ENCODE measurements at places on chromosomes 3 and 15. TPM values are rescaled to one million over a fixed set of nuclear protein-coding genes. Genes with fewer than 3 reads are reported as not detected.

GRCh38 chr3:112675349-112675748 is 34.4 kb upstream of the CCDC80 start:
- no peak overlapping the region for H3K4me3 ChIP-seq

DNA sequence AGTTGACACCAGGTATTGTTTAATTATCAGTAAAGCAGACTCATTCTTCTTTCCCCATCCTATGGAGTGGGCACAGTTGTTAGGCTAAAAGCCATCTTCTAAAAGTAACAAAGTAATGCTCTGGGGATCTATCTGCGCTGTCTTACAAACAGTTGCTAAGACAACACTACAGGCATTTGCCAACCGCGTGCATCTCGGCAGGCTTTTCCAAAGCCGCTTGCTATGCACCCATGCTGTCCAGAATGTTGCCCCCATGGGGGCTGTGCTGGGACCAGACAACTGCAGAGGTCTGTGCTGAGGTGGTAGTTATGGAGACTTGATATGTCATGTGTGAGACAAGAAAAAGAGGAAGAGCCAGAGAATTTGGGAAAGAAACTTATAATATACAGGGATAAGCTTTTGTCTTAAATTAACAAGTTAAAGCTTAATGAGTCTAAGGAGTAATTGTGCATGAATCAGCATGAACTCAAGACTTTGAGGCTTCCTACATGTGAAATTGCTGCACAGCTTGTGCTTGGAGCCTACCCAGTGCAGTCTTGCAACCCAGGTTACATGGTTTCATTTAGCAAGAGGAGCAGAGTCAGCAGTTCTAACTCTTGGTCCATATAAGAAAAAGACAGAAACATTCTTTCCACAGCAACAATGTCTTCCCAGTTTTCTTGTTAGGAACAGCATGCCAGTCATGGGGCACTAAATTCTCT is 38.9 kb upstream of the DCLK3 start:
- H3K27me3 ChIP-seq = no peaks in the 10 kb centered on the region
- DNase-seq = no peak
- no peaks in the 10 kb centered on the region for H3K4me1 ChIP-seq
- no peak overlapping the region for H3K27ac ChIP-seq
- no peak overlapping the region for H3K4me3 ChIP-seq

GRCh38 chr3:165463531-165463930 is 267.3 kb upstream of the SLITRK3 start:
- no peak for DNase-seq
- H3K27ac ChIP-seq = no peak overlapping the region
- H3K36me3 ChIP-seq = no peaks in the 10 kb centered on the region
- H3K4me3 ChIP-seq = no peak overlapping the region
- H3K4me1 ChIP-seq = no peaks in the 10 kb centered on the region
- no peaks in the 10 kb centered on the region for H3K27me3 ChIP-seq

- H3K27ac ChIP-seq = no peak overlapping the region
- DNase-seq = no peak
- H3K4me1 ChIP-seq = no peaks in the 10 kb centered on the region
- no peaks in the 10 kb centered on the region for H3K36me3 ChIP-seq
- no peak overlapping the region for H3K4me3 ChIP-seq
- no peaks in the 10 kb centered on the region for H3K27me3 ChIP-seq
These were observed 45.0 kb upstream of the FOXP1 start for GRCh38 chr3:71628522-71628921.

DNA sequence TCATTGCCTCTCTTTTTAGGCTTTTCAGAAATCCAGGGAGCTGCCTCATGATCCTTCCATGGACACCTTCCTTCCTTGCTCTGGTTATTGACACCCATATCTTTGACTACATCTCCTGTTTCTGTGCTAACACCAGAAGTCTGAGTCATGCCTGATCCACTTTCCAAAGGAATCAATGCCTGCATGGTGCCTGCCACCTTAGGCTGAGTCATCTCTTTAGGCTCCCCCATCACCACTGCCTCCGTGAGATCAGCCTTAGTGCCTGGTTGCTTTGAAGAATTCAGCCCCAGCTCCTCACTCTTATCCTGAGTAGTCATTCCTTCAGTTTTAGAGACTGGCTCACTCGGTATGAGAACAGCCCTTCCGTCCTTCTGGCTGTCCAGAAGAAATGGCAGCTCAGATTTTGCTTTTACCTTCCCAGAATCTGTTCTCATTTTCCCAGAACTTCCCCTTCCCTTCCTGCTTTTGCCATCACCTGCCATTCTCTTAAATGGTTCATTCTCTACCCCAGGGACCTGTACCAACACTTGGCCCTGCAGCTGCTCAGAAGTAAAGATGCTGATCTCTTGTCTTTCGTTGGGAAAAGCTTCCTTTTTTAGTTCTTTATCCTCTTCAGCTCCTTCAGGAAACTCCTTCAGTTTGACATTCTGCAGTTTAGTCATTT is 105.3 kb downstream of the MAP4 start:
- DNase-seq = no peak
- H3K27ac ChIP-seq = peak overlapping the region; percentile 8
- no peaks in the 10 kb centered on the region for H3K4me1 ChIP-seq
- H3K4me3 ChIP-seq = no peak overlapping the region
- H3K27me3 ChIP-seq = no peaks in the 10 kb centered on the region

DNA sequence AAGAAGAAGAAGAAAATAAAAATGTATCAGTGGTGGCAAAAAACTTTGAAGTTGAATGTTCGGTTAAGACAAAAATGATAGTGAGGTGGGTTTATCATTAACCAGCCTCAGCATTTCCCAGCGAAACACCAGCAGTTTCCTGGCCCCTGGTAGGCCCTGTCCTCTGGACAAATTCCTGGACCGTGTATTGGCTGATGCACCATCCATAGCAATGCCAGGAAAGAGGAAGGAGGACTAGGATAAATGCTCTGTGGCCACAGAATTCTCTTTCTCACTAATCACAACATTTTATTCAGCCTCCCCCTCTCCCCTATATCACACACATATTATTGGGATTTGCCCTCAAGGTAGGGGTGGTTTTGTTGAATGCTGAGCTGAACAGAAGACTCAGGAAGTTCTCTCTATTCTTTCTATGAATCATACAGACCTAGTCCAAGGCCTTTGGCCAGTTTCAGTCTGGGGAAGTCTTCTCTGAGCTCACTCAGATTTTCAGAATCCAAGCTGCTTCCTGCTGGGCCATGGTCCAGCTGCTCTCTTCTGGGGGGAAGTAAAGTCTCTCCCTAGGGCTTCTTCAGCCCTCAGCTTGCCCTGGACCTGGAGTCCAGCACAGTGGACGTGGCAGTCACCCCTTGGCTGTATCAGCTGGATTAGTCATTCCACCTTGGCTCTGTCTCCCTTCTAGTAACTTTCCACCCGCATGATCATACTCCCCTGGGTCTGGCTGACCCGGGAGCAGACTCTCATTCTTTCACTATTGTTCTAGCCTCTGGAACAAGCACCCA is 27.6 kb downstream of the SLC28A1 start:
- H3K27ac ChIP-seq = peak overlapping the region; percentile 83
- H3K4me1 ChIP-seq = peaks cover 56% of the 10 kb centered on the region
- no peaks in the 10 kb centered on the region for H3K27me3 ChIP-seq
- no peak overlapping the region for H3K4me3 ChIP-seq
- peak; percentile 98 for DNase-seq

DNA sequence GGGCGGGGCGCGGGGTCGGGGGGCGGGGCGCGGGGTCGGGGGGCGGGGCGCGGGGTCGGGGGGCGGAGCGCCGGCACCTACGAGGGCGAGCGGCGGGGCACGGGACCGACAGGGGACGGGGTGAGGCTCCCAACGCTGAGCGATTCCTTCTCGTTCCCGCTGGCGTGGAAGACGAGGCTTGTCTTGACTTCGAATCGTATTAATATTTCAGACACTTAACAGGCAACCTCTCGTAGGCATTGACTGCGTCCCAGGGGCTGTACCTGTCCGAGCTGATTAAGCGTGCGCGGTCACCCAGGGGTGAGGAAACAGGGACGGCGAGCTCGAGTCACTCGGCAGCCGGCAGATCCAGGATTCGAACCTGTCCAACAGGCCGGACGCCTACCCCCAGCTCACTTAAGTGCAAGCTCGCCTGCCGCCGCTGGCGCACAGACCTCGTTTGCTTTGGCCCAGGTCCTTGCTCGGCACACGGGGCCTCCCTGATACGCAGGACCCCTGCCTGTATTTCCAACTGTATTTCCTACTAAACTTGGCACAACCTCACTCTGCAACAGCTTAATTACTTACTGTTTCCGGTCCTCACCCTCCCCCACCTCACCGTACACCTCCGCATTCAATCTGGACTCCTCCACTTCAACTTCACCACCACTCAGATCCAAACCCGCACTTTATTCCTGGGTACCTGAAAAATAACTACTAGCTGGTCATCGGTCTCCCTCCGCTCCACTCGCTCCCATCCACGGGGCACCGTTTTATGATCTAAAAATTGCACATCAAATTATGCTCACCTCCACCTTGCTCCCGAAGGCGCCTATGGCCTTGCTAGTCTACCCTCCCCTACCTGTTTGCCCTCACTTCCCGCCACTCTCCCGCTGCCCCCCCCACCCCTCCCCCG is 722 bp upstream of the ZXDC start:
- H3K4me3 ChIP-seq = peak overlapping the region; percentile 64
- H3K27me3 ChIP-seq = no peaks in the 10 kb centered on the region
- H3K4me1 ChIP-seq = peaks cover 25% of the 10 kb centered on the region
- peak; percentile 28 for DNase-seq
- H3K27ac ChIP-seq = peak overlapping the region; percentile 83
- H3K36me3 ChIP-seq = peaks cover 5% of the 10 kb centered on the region

DNA sequence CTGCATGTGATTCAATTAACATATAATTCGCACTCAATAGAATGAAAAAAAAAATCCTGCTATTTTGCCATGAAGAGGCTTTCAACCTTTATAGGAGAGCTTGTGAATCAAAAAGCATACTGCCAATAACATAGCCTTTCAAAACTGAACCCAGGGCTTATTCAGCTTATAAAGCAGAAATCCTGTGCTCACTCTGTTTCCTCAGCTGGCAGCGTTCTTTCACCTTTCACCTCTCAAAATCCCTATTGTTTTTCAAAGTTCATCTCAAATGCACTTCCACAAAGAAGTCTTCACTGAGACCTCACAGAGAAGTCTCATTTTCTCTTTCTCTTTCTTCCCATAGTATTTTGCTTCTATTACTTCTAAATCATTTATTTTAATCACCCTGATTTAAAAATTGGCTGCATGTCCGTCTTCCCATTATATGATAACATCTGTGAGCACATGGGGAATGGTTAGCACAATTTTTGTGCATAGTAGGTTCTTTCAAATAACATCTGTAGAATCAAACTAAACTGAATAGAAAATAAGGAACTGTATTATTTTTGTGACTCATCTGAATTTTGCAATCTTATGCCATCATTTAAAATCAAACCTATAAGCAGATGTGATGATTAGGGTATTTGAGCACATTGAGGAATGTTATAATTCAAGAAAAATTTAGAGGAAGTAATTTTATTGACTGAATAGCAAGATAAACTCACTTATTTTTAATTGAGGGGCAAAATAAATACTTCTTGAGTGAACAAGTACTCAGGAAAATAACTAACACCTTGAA is 373.4 kb downstream of the NLGN1 start:
- no peaks in the 10 kb centered on the region for H3K36me3 ChIP-seq
- no peak for DNase-seq
- no peak overlapping the region for H3K4me3 ChIP-seq
- H3K27ac ChIP-seq = no peak overlapping the region
- no peaks in the 10 kb centered on the region for H3K4me1 ChIP-seq

- no peaks in the 10 kb centered on the region for H3K27me3 ChIP-seq
- H3K36me3 ChIP-seq = peaks cover 28% of the 10 kb centered on the region
- H3K4me3 ChIP-seq = no peak overlapping the region
These were observed 21.0 kb downstream of the TMEM43 start for GRCh38 chr3:14145670-14146380.

DNA sequence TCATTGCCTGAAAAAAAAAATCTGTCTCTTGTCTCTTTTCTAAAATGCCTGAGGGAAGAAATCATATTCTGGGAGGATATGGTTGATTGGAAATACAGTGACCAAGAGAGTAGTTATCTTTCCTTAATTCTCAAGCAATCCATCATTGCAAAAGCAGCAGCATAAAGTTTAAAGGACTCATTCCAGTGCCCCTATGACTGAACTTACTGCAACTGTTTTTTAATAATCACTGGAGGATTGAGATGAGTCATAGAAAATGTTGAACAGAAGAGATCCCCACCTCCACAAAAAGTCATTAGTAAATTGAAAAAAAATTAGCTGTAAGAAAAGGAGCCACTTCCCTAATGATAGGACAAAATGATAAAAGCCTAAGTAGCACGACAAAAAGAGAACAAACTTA is 121.5 kb downstream of the SLC9A9 start:
- H3K4me3 ChIP-seq = no peak overlapping the region
- H3K36me3 ChIP-seq = no peaks in the 10 kb centered on the region
- no peak for DNase-seq
- no peak overlapping the region for H3K27ac ChIP-seq
- no peaks in the 10 kb centered on the region for H3K27me3 ChIP-seq

- no peak overlapping the region for H3K27ac ChIP-seq
- H3K36me3 ChIP-seq = no peaks in the 10 kb centered on the region
- H3K27me3 ChIP-seq = no peaks in the 10 kb centered on the region
- DNase-seq = no peak
These were observed 13.2 kb downstream of the INO80 start for GRCh38 chr15:41102854-41103253.

ZBED2 gene
- total RNA-seq = 1.4 TPM

DGKG gene
- 11.1 TPM for total RNA-seq

Data from ascending aorta (tissue), 2 donors.